ENCODE measurements at places on chromosomes 1 and 21.

DNA sequence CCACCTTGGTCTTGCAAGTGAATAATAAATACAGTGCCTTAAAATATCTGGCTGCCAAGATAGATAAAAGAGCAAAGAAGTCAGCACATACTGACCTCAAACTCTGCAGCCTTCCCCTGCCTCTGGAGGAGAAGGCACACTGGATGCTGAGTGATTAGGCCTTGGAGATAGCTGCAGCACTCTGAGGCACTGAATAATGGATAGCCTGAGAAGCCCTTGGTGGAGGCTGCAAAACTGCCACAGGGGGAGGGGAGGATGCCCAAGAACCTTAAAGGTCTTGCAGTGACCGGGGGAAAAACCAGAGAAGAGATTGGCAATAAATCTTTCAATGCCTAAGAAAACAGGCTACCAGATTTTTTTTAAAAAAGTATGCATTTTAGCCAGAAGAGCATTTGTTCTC lies 167.4 kb upstream of the PRMT6 start:
- DNase-seq: no peak

GRCh38 chr1:91750398-91750996 lies 135.5 kb downstream of the TGFBR3 start:
- DNase-seq: no peak

- no peak for DNase-seq
Measured at GRCh38 chr1:235834620-235835019, 32.1 kb downstream of the LYST start.

DNA sequence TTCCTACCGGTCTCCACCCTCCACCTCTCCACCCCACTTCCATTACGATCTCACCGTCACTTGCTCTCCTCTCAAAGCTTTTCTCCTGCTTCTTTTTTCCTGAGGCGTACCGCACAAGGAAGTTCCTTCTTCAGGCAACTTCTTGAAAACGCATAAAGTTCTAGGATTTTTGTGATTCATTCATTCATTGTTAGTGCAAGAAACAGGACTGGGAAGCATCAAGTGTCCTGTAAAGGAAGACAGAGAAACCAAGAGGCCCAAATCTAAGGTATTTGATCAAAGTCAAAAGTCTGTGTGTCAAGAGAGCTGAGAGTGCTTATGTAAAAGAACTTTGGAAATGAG lies 1.3 kb upstream of the RCC2 start:
- DNase-seq: no peak

DNA sequence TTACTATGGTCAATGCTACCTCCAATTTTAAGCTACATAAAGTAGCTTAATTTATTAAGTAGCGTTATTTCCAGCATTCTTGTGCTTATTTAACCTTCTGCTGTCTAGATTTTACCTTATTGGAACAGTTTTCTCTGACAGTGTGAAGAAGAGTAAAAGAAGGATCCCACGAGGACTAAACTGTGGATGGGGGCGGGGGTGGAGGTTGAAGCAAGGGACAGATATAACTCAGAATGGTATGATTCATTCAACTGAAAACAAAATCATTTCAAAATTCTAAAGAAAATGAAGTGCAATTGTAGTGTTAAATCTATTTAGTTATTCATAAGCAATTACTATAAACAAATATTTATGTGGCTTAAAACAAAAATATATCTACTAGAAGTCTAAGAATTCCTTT lies 11.5 kb upstream of the VAV3 start:
- no peak for DNase-seq

GRCh38 chr1:223771469-223771813 lies 59.1 kb downstream of the CAPN2 start:
- no peak for DNase-seq

DNA sequence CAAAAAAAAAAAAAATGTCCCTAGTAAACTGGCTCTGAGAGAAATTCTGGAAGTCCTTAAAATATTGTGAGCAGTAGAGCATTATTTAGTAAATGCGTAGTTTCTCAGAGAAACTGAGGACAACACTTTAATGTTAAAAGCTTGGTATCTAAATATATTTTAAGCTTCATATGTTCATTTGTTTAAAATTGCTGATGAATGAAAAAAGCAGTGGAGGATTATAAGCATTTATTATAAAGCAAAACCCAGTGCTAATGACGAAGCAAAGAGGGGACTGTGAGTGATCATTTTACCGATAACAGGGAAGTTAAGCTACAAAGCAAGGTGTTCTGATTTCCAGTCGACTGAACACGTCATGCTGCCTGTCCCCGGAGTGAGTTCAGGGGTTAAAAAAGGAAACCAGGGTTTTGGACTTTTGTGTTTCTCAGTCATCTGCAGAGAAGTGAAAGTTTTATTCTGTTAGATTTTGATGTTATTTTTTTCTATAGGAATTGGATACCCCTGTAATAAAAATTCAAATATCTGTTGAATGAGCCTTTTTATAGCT lies 64.5 kb upstream of the SCCPDH start:
- no peak for DNase-seq

GRCh38 chr1:205038132-205038786 lies 4.8 kb upstream of the CNTN2 start:
- DNase-seq: no peak

- no peak for DNase-seq
Measured at GRCh38 chr1:169568497-169568896, 17.8 kb downstream of the F5 start.

- DNase-seq: no peak
Measured at GRCh38 chr21:30818837-30819610, 6.0 kb upstream of the KRTAP8-1 start.

GRCh38 chr1:167094690-167095089 lies 815 bp downstream of the STYXL2 start:
- no peak for DNase-seq

- no peak for DNase-seq
Measured at GRCh38 chr1:117821774-117822482, 107.5 kb downstream of the GDAP2 start.

DNA sequence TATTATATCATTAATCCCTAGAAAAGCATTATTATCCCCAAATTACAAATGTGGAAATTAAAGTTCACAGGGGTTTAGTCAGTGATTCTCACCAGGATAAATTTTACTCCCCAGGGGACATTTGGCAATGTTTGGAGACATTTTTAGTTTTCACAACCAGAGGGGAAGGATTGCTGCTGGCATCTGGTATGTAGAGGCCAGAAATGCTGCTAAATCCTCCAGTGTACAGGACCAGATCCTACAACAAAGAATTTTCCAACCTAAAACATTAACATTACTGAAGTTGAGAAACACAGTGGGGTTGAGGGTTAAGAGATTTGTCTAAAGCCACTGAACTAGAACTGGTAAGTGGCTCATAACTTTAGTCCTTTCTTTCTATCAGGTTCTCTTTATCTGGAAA lies 162.0 kb upstream of the SYT6 start:
- no peak for DNase-seq

DNA sequence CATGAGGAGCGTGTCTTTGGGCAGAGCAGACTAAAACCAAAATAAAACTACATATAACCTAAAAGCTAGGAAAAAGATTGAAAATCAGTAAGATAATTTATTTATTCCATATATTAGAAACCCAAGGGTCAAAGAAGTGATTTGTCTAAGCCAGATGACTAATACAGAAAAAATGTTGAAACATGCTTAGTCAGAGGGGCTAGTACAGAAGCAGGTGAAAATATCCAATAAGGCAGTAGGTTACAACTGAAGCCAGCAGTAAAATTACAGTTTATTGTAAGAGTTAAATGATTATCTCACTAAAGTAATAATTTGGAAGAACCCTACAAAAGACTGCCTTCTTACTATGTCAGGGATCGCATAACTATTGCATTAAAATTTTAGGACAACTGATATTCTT lies 1190.9 kb upstream of the PRMT6 start:
- no peak for DNase-seq

DNA sequence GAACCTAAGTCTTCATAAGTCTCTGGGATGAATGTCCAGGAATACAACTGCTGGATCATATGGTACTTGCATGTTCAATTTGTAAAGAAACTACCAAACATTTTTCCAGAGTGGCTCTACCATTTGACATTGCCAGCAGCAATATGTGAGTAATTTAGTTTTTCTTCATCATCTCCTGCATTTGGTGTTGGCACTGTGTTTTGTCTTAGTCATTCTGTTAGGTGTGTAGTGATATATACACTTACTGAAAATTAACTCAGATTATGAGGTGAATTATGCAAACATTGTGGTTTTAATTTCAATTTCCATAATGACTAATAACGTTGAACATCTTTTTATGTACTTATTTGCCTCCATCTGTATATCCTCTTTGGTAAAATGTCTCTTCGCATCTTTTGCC lies 138.7 kb downstream of the LRRC40 start:
- no peak for DNase-seq

DNA sequence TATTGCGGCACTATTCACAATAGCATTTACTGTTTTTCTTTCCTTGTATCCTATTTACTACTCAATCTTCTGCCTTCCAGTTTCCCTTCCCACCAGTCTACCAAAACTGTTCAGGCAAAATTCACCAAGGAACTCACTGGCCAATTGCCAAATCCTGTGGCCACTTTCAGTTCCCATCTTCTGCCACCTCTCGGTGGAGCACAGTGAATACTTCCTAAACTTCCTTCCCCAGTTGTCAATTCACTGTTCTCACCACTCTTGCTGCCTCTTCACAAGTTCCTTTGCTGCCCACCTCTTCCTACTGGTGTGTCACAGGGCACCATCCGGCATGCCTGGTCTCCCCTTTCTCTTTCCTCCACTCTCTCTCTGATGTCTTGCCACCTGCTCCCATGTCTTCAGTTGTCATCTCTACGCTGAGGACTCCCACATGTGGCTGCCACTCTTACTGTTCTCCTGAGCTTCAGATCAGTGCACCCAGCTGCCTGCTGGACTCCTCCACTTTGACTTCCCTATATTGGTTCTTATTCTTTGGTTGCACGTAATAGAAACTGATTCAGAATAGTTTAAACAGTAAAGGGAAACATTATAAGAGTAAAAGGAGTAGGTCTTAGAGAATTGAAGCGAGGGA lies 114.4 kb downstream of the PIK3R3 start:
- no peak for DNase-seq

DNA sequence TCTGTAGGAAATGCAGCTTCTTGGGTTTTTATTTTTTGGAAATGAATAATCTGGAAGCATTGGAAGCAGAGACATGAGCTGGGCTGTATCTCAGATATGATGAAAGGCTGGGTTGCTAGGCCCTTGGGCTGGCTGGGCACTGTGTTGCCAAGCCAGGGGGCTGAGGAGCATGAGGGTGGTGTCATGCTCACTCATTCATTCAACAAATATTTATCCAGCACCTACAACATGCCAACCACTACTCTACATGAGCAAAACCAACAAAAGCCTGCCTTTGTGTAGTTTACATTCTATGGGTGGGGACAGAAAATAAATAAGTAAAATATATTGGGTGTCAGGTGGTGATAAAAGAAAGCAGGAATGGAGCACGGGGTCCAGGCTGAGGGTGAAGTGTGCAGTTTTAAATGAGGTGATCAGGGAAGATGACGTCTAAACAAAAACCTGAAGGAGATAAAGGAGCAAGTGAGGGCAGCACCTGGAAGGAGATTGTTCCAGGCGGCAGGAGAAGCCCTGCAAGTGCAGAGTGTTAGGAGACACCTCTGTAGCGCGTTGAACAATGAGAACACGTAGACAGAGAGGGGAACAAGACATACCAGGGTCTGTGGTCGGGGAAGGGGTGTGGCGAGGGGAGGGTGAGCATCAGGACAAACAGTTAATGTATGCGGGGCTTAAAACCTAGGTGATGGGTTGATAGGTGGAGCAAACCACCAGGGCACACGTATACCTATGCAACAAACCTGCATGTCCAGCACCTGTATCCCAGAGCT lies 10.9 kb downstream of the TAGLN2 start:
- DNase-seq: no peak

DNA sequence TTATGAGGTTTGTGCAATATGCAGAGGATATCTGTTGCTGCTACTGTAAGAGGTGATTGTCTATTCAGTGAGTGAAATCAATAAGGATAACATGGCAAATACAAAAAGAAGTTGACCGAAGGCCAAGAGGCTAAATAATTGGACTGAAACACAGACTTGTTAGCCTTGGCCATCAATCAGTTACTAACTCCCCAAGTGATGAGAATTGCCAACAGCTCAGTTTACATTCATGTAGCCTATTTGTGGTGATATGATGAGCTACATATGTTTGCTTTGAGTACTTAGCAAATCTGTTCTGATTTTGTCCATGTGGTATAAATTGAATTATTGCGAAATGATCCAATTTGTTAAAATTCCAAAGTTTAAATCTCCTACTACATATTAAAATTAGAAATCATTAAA lies 68.6 kb upstream of the VAV3 start:
- DNase-seq: no peak

DNA sequence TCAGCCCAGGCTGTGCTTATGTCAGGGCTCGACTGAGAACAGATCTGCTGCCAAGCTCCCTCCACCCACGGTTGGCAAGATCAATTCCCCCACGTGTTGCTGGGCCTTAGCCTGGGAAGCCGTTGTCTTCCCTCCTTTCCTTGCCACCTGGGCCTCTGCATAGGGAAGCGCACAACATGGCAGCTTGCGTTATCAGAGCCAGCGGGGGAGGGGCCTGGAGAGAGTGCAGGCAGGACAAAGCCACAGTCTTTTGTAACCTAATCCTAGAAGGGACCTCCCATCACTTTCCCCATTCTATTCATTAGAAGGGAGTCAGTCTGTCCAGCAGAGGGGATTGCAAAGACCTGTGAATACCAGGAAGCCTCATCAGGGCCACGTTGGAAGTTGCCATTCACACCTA lies 17.0 kb upstream of the IGSF21 start:
- no peak for DNase-seq

GRCh38 chr1:171817511-171818265 lies 23.6 kb upstream of the DNM3 start:
- DNase-seq: peak; percentile 32

DNA sequence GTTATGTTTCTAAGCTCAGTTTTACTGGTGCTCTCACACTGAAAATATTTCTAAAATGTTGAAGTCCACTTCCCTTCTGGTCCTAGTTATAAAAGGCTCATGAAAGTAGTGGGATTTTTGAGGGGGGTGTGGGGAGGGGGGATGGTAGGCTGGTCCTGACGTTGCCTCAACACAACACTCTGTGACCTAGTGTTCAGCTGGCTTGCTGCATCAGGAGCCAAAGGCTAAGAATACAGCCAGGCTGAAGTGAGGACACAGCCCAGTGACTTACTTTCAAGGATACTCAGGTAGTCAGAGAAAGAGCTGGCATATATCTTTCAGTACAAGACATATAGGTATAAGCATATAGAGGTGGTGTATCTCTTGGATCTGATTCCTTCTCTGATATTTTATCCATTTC lies 151.9 kb upstream of the C8B start:
- DNase-seq: no peak

- no peak for DNase-seq
Measured at GRCh38 chr1:42312576-42313212, 22.3 kb downstream of the FOXJ3 start.

- no peak for DNase-seq
Measured at GRCh38 chr1:67766141-67766978, 66.9 kb downstream of the GNG12 start.

DNA sequence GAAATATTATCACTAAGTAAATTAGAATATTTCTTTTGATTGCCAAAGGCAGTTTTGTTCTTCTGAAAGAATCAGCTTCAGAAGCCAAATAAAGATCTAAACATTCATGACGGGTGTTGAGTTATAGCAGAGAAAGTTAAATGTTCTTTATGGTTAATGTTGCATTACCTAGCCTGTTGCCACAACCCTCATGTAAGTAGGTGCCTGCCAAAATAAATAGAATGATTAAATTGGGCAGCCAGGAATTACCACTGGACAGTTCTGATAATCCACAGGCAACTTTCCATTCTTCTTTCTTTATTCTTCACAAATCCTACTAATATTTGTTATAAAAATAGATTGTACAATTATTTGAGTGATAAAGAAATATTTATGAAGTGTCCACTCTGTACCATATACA lies 217.9 kb upstream of the NRIP1 start:
- no peak for DNase-seq

- DNase-seq: no peak
Measured at GRCh38 chr1:119040906-119041305, 52.8 kb upstream of the TBX15 start.
